ENCODE measurements at places on chromosomes 4 and X.

DNA sequence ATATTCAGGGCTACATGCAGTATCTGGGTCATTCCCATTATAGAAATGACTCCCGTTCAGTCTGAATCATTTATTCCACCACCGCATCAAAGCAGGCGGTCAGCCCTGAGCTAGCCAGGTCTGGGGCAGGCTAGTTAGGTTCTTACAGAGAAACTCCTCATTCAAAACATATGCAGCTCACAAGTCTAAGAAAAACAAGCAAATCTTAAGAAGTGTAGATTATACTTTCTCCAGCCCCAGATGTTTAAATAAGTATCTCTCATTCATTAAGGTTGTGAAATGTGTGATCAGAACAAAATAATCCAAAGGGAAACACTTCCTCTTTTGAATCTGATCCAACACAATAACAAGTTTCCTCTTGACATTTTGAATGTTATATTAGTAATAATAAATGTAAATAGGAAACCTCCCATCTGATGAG is 441.9 kb downstream of the INPP4B start:
- peak; percentile 88 for DNase-seq

GRCh38 chr4:111398906-111399330 is 746.3 kb upstream of the FAM241A start:
- DNase-seq: no peak

DNA sequence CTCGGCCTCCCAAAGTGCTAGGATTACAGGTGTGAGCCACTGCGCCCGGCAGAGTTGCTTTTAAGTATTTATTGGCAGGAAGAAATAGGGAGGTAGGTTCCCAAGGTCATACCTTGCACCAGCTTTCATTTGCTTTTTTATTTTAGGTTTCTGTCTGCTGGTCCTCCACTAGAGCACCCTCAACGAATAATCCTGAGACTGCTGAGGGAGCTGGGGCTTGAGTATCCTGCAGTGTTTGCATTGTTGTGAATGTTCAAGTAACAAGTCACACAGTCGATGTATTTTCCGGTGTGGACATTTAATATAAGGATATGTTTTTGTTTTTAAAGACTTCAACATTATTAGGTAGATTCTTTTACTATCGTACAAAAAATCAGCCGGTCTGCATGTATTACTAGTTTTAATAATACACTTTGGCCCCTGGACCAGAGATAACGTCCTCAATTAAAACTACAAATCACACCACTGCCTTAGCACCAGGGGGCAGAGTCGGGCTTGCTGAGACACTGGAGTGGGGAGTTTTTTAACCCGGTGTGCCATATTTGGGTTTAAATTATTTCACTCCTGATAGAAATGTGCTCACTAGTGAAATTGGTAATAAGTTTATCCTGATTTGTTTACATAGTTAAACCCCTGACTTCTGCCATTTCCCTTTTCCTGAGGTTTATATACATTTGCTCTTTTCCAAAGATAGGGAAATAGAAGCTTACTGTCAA is 11.6 kb downstream of the SMIM20 start:
- DNase-seq: peak; percentile 33

DNA sequence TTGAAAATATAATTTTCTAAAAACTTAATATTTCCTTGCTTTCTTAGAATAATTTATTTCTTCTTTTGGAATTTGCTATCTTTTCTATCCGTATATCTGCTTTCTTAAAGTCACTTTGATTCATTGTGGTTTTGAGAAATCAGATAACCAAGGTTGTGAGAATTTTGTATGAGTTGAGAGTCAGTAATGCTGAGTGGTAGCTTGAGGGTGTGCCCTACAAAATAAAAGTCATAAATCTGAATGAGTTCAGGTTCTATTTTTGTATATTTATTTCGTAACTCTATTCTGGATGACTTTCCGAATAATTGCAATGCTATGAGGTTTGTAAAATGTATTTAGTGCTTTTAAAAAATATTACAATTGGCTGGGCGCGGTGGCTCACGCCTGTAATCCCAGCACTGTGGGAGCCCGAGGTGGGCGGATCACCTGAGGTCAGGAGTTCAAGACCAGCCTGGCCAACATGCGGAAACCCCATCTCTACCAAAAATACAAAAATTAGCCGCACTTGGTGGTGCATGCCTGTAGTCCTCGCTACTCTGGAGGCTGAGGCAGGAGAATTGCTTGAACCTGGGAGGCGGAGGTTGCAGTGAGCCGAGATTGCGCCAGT is 8.9 kb downstream of the COPS4 start:
- no peak for DNase-seq

DNA sequence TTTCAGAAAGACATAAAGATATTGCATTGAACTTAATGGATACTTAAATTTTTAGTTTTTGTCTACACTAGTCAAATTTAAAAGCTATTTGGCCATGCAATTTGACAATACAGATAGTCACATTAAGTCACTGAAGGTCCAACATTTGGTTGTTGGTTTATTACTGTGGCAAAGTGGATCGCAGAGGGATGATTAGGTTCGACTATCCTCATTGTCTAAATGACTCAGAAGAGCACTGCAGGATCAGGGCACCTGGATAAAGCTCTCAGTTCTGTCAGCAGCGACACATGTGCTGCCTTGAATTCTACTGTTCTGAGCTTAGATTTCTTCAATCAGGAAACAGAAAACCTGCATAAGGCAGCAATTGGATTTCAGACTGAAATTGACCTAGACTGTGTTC is 130.7 kb downstream of the AMELX start:
- no peak for DNase-seq

DNA sequence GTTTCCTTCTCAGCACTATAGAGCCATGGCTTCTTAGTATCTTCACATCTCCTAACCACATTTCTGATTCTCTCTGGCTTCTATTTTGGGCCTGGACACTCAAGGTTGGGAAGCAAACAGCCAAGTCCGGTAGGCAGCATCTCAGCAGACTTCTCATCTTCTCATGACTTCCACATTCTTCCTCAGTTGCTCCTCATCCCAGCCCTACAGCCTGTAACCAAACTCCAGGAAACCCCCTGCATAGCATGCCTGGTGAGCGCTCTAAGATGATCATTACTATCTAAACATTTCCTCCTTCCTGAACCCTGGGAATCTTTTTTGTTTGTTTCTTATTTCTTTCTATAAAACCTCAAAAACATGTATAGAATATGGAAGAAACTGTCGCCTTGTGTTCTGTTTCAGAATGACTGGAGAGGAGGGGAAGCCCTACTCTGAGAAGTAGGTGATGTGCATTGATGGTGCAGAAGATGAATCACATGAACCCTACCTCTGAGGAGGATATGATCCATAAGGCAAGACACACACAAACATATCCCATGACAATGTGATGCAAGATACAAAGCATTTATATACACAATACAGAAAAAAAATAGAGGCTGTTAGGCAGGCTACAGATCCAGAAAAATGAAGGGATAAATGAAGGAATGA is 219.8 kb upstream of the GYPA start:
- DNase-seq: peak; percentile 63

- peak; percentile 73 for DNase-seq
Observed at GRCh38 chr4:146577111-146577510, 55.4 kb upstream of the SLC10A7 start.

GRCh38 chr4:170769862-170770261 is 680.1 kb upstream of the AADAT start:
- no peak for DNase-seq

GRCh38 chr4:159516556-159517140 is 413.8 kb downstream of the RAPGEF2 start:
- DNase-seq: peak; percentile 84

- DNase-seq: peak; percentile 54
Observed at GRCh38 chr4:110046588-110047049, 133.9 kb downstream of the EGF start.
